Naive thymus-derived CD8-positive, alpha-beta T cell (primary cell): ENCODE measurements at places on chromosomes 6 and 20.

GRCh38 chr6:128655978-128656498, 135.6 kb upstream of the PTPRK start:
- DNase-seq, result no peak

GRCh38 chr6:18161431-18161830, 6.2 kb downstream of the KDM1B start:
- no peak for DNase-seq

GRCh38 chr6:64733433-64733832, 973.6 kb downstream of the EYS start:
- DNase-seq, result no peak

DNA sequence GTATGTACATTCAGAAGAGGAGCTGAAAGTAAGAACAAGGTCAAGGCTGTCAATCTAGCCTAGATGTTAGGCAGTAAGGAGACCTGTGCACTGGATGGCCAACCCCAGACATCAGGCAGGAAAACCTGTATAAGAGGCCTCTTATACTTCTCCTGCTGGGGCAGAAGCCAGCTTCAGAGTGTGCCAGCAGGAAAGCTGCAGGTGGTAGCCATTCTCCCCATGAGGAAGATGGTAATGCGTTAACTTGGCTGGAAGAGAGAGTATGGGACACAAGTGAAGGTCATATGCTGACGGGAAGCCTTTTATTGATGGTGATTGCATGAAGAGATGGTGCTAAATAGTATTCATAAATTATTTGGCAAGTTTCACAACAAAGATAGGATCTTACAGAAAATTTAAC, 20.6 kb downstream of the NHLRC1 start:
- DNase-seq, result no peak

DNA sequence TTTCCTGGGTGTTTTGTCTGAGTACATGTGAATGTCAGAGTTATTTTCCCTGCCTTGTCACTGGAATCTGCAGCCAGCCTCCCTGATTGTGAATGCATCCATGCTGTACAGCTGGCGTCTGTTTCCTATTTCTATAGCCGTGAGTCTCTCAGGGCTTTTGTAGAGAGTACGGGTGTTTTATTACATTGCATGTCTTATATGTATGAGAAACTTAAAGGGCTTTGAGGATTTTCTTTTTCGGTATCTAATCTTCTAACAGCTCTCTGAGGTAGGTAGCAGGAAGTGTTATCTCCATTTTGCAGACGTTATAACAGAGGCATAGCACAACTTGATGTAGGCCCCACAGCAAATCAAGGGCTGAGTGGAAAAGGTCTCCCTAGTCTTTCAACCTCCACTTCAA, 272.9 kb downstream of the PRL start:
- DNase-seq, result no peak

- no peak for DNase-seq
These were observed 980.3 kb upstream of the FLRT3 start for GRCh38 chr20:15317546-15318232.

- no peak for DNase-seq
These were observed 24.3 kb upstream of the PXDC1 start for GRCh38 chr6:3775847-3776246.

GRCh38 chr20:57986666-57987065, 241.8 kb downstream of the ANKRD60 start:
- DNase-seq, result no peak

- DNase-seq, result no peak
These were observed 77.6 kb upstream of the STXBP5 start for GRCh38 chr6:147126618-147127022.

GRCh38 chr6:38114976-38115625, 295.6 kb downstream of the ZFAND3 start:
- no peak for DNase-seq
